ENCODE measurements at places on chromosomes 2 and 18. TPM values are rescaled to one million over a fixed set of nuclear protein-coding genes. Genes with fewer than 3 reads are reported as not detected.

The IL36G gene
- total RNA-seq = not detected

The MOGAT1 gene
- not detected for total RNA-seq

The TMEM37 gene
- 5.3 TPM for total RNA-seq

The KDM3A gene
- 55.4 TPM for total RNA-seq

The RASGRP3 gene
- total RNA-seq = 0.07 TPM

The RTP5 gene
- total RNA-seq = not detected

The REG3G gene
- not detected for total RNA-seq

The GLI2 gene
- total RNA-seq = 49.1 TPM

The ELAC1 gene
- 15.0 TPM for total RNA-seq

The INHA gene
- total RNA-seq = 0.50 TPM

The NRBP1 gene
- total RNA-seq = 107 TPM

The FZD7 gene
- 91.0 TPM for total RNA-seq

The CYTIP gene
- 0.35 TPM for total RNA-seq

The CCBE1 gene
- 0.33 TPM for total RNA-seq

The APOB gene
- 0.09 TPM for total RNA-seq

The OTOS gene
- total RNA-seq = not detected

The WNT6 gene
- not detected for total RNA-seq

The ANKRD30B gene
- not detected for total RNA-seq

The SLC9A2 gene
- total RNA-seq = not detected

The EHD3 gene
- total RNA-seq = 10.7 TPM

The PLEKHM3 gene
- 6.9 TPM for total RNA-seq

The CIDEA gene
- not detected for total RNA-seq

The VWC2L gene
- 0.23 TPM for total RNA-seq

The PSMG2 gene
- total RNA-seq = 69.0 TPM

The PROKR1 gene
- 0.16 TPM for total RNA-seq

The ALK gene
- total RNA-seq = 2.1 TPM

The SLC40A1 gene
- total RNA-seq = 2.0 TPM

The CROCC2 gene
- not detected for total RNA-seq

The PDE6D gene
- total RNA-seq = 38.8 TPM

The ALKAL2 gene
- total RNA-seq = 0.63 TPM

The SMC6 gene
- total RNA-seq = 38.2 TPM

The CD207 gene
- not detected for total RNA-seq

The VWA3B gene
- total RNA-seq = not detected
